ENCODE measurements at places on chromosomes 7 and 10.
A peak's percentile ranks its signal among the peaks of the same experiment; 100 is the strongest.

DNA sequence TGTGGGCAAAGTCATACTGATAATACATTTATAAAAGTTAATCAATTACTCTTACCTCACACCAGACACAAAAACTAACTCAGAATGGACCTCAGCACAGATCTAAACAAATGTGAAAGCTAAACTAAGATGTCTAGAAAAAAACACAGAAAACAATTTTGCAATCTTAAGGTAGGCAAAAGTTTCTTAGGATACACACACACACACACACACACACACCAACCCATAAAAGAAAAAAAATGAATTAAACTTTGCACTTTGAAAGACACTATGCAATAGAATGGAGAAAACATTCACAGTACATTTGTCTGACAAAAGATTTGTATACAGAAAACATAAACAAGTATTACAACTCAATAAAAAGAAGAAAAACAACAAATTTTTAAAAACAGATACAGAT lies 70.8 kb upstream of the ZNRF2 start:
- no peak for DNase-seq

GRCh38 chr10:89373916-89374711 lies 3.7 kb upstream of the IFIT1B start:
- DNase-seq, result peak; percentile 21

DNA sequence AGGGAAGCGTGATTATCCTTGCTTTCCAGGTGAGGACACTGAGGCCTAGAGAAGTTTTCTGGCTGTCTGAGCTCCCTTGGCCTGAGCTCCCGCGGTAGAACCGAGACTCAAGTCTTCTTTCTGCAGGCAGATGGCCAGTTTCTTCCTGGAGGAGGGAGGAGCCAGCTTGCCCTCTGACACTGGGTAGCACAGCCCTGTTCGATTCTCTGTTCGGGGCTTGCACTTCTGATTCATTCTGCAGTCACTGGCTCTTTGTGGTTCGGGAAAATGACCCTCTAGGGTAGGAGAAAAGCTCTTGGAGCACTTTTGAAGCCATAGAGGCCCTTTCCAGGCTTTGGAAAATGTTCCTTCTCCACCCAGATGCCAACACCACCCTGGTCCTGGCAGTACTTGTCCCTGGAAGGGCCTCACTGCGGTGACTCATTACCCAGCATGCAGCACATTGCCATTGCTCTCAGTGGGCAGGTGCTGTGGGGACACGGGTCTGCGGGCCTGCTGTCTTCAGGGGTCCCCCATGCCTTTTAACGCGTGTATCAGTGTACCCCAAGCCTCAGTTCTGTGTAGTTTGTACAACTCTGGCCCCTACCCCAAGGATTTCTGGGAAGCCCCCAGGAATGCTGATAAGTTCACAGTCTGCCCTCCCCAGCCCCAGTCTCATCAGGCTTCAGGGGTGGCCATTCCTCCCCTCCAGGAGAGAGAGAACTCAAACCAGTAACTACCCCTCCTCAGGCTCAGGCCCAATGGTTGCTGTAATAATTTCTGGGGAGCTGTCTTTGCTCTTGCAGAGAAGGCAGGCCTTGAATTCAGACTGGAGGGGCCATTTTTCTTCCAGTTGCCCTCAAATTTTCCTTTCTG lies 11.9 kb downstream of the CHST3 start:
- peak; percentile 91 for DNase-seq

DNA sequence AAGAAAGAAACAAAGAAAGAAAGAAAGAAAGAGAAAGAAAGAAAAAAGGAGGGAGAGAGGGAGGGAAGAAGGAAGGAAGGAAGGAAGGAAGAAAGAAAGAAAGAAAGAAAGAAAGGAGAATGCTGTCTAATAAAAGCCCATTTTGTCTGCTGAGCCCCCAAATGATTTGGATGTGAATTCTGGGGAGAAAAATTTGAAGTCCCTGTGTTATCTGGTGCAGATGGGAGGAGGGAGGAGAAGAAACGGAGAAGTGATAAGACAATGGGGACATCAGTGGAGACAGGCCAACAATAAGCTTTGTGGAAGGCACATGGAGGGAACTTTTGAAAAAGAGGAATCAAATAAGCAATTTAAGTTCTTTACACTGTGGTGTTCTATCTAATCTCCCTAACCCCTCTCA lies 24.6 kb upstream of the TMEM273 start:
- no peak for DNase-seq

GRCh38 chr7:121126801-121127534 lies 138.5 kb downstream of the CPED1 start:
- DNase-seq, result no peak

DNA sequence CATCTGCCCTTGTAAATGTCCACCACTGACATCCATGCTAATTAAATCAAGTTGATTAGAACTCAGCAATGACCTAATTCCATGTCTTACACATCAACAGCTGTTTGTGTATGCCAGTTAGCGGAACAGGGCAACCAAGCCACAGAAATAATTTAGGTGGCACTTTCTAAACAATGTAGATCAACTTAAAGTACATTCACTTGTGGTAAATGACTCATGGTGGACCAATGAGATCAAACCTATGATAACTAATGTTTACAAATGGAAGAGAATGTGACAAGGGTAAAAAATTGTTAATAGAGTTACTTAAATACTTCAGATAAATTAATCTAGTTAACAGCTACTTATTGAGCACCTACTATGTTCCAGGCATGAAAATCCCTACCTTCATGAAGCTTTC lies 63.1 kb upstream of the ICA1 start:
- DNase-seq, result no peak

DNA sequence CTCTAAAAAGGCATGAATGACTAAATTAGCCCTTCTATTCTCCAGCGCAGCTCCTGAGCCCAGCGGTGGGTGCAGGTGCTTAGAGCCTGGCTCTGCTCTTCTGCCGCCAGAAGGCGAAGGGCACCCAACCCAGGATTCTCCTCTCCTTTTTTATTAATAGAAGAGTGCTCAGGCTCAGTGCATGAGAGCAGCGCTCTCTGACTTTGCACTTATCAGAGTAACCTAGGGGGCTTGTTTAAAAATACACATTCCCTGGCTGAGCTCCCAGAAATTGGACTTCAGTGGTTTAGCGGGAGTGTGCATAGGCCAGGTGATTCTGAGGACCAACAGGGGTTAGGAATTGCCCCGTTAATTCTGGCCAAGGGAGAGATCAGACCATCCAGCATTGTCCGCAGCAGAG lies 1.7 kb upstream of the PFKP start:
- no peak for DNase-seq

- DNase-seq, result no peak
Observed at GRCh38 chr10:117868151-117868550, 178.6 kb downstream of the RAB11FIP2 start.

GRCh38 chr7:24284699-24285506 lies 913 bp downstream of the NPY start:
- no peak for DNase-seq

- no peak for DNase-seq
Observed at GRCh38 chr10:99533496-99534449, 1.0 kb downstream of the NKX2-3 start.

- no peak for DNase-seq
Observed at GRCh38 chr10:78936412-78937342, 132.1 kb upstream of the ZMIZ1 start.

DNA sequence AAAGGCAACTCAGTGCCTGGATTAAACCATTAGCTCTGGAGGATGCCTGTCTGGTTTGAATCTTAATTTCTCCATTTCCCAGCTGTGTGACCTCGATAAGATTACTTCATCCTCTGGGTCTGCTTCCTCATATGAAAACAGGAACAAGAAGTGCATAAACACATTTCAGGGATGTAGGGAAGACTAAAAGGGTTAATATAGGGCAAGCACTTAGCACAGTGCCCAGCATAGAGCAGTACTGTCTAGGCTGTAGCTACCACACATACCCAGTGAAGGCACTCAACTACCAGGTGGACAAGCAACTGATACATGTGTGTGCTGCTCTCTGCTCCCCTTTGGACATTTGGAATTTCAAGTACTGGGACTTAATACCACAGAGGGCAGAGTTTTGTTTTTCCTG lies 85.4 kb downstream of the KCNMA1 start:
- no peak for DNase-seq

DNA sequence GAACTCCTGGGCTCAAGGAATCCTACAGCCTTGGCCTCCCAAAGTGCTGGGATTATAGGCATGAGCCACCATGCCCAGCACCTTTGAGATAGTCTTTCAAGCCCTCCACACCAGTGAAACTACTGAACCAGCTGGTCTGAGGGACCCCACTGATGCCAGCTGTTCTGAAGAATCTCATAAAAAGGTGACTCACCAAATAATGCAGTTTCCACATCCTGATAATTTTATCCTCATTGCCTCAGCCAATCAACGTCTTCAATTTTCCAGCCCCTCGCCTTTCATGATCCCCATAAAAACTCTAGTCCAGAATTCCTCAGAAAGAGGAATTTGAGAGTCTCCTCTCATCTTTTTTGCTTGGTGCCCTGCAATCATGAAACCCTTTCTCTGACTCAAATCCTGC lies 1691.6 kb upstream of the LRRTM3 start:
- DNase-seq, result no peak

GRCh38 chr7:37084303-37084702 lies 360.0 kb upstream of the AOAH start:
- DNase-seq, result no peak

DNA sequence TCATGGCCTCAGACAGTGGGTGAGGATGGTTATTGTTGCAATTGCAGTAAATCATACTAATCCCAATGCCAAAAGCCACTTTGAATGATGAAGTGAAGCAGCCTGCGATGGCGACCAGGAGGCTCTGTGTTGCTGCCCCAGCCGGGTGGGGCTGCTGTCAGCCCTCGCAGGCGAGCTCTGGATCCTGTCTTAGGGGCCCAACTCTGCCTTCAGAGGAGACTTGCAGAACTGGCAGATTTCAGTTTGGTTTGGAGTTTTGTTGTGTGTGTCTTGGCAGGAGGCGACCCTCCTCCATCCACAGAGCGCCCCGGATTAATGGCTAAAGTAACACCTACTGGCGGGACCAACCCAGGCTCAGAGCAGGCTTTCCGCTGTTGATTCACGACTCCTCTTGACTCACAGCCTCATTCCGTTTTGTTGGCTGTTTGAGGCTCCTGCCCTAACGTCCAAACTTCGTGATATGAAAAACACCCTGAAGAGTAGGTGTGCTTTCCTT lies 67.9 kb upstream of the BMPER start:
- no peak for DNase-seq

GRCh38 chr7:41058986-41059741 lies 643.7 kb downstream of the INHBA start:
- DNase-seq, result no peak

GRCh38 chr10:62961951-62962523 lies 145.9 kb upstream of the EGR2 start:
- DNase-seq, result no peak

GRCh38 chr7:129118976-129119375 lies 25.5 kb upstream of the TSPAN33 start:
- no peak for DNase-seq

DNA sequence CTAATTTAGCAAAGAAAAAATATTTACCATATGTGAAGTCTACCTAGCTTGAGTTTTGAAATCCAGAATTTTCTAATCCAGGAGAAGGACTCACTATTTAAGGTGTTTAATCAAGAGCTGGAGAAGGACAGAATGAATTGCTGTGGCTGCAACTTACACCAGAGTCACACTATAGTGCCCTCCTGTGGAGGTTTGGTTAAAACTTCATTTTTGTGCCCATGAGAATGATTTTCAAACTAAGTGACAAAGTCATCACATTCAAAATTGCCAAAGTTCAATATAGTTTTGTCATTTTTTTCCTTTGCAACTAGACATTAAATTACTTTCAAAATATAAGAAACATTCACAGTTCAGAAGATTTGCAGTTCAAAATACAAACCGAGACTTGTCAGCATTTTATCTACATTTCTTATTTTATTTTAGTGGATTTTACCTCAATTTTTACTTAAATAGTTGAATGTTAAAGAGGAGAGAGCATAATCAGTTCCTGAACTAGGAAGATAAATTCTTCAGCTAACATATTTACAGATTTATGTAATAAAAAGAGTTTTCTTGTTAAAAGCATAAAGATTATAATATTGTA lies 70.7 kb downstream of the CABCOCO1 start:
- DNase-seq, result no peak

- no peak for DNase-seq
Observed at GRCh38 chr10:130960531-130960930, 351.0 kb downstream of the TCERG1L start.

DNA sequence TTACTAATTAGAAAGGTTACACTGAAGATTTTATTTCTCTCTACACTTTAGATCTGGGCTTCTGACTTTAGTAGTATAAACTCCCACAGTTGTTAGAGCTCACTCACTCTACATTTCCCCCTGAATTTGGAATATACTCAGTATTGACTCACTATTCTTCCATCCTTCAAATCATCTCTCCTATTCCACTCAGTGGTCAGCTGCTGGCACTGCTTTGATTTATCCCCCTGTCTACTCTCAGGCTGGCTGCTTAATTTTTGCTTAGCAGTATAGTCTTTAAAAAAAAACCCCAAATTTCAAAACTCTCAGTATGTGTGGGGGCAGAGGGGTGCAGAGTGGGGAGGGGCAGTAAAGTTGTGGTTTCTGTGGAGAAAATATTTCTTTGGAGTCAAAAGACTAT lies 68.9 kb downstream of the CDK6 start:
- DNase-seq, result no peak

All from C1 segment of cervical spinal cord (tissue), 14 donors.